Fibroblast of pulmonary artery (primary cell): ENCODE measurements at places on chromosomes 1 and 21.
A peak's percentile ranks its signal among the peaks of the same experiment; 100 is the strongest.

GRCh38 chr1:97685360-97685759 is 235.5 kb downstream of the DPYD start:
- DNase-seq, result no peak

- no peak for DNase-seq
Observed at GRCh38 chr1:2859881-2860430, 58.5 kb upstream of the TTC34 start.

- DNase-seq, result no peak
Observed at GRCh38 chr21:34126269-34126668, 52.9 kb downstream of the MRPS6 start.

- no peak for DNase-seq
Observed at GRCh38 chr1:153220606-153221303, 3.4 kb downstream of the PRR9 start.

GRCh38 chr1:235858766-235859165 is 7.9 kb downstream of the LYST start:
- DNase-seq, result no peak

- no peak for DNase-seq
Observed at GRCh38 chr1:212256369-212256768, 28.8 kb upstream of the PPP2R5A start.

DNA sequence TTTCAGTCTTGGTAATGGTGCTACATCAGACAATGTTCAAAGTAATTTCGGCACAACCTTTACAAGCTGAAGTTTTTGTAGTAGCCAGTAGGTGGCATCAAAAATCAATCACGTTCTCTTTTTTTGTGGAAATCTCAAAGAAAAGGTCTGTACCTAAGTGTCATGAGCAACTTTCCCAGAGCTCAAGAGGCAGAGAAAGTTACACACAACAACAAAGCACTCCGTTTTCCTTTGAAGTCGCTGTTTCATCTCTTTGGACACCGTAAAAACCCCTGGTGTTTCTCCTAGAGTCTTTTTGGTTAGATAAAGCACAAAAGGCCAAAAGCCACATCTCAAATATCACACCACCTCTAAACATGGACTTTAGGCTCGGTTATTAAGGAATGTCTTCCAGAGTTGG is 131.6 kb downstream of the LHX8 start:
- peak; percentile 66 for DNase-seq

DNA sequence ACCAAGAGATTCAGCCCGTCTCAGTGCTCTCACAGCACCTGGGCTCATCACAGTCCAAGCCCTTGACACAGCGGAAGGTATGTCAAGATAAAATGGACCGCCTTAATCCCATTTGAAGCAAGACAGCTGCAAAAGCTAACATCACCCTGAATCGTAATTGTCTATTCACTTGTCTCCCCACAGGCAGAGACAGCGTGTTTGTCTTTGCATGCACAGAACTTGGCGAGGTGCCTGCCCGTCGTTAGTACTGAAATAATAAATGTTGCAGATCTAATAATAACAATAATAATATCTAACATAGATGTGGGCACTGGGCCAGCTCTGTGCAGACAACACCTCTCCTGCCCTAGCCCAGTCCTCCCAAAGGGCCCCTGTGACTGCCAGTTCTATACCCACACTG is 271.7 kb downstream of the NPHP4 start:
- no peak for DNase-seq

DNA sequence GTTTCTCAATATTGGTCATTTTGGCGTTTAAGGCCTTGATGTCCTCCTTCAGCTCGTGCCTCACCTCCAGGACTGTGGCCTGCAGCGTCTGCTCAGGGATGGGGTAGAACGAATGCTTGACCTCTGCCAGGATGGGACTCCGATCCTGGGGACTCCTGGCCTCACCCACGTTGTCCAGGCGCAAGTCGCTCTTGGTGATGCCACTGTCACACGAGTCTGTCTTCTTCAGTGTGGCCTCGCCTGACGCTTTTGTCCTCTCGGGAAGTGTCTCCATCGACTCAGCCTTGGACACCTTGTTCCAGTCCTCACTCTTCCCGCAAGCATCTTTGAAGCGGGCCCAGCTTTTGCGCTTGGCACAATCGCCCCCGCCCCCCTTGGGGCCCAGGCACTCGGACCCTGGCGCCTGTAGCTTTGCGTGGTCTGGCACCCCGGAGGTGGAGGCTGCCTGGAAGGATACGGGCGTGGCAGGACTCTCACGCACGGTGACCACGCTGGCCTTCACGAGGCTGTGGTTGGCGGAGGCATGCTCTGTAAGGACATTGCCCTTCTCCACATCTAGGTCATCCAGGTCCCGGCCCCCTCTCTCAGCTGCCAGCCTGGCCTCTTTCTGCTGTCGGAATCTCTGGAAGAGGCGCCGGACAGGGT is 354.8 kb downstream of the HHAT start:
- DNase-seq, result no peak

GRCh38 chr1:163813251-163813650 is 491.5 kb downstream of the NUF2 start:
- DNase-seq, result no peak

GRCh38 chr1:184866991-184867788 is 107.1 kb downstream of the NIBAN1 start:
- DNase-seq, result peak; percentile 98

DNA sequence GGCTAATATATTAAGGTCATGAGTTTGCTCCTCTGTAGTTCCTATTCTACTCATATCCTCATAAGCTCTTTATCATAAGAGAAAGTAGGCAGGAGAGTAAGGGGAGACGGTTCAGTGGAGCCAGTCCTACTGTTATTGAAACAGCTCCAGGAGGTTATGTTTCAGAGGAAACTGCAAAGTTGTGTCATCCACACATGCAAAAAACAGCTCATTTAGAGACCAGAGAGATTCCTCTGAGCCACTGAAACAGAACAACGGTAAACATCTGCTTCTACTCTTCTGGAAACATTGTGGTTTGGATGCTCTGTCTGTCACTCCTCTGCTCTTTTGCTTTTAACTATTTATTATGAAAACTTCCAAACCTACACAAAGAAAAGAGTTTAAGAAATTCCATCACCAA is 66.3 kb upstream of the PPP2R5A start:
- DNase-seq, result peak; percentile 54

- no peak for DNase-seq
Observed at GRCh38 chr1:50328552-50328951, 94.7 kb downstream of the DMRTA2 start.

DNA sequence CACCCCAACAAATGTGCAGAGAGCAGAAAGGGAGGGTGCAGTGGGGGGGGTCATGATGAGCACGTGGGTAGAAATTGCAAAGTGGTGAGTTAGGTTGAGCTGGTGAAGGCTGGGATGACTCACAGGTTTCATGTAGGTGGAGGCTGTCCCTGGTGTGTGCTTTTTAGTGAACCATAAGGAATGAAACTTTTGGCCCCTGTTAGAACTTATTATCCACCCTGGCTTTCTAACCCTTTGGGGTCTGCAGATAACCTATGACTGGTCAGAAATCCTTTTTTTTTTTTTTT is 46.9 kb downstream of the DOP1B start:
- DNase-seq, result peak; percentile 74

DNA sequence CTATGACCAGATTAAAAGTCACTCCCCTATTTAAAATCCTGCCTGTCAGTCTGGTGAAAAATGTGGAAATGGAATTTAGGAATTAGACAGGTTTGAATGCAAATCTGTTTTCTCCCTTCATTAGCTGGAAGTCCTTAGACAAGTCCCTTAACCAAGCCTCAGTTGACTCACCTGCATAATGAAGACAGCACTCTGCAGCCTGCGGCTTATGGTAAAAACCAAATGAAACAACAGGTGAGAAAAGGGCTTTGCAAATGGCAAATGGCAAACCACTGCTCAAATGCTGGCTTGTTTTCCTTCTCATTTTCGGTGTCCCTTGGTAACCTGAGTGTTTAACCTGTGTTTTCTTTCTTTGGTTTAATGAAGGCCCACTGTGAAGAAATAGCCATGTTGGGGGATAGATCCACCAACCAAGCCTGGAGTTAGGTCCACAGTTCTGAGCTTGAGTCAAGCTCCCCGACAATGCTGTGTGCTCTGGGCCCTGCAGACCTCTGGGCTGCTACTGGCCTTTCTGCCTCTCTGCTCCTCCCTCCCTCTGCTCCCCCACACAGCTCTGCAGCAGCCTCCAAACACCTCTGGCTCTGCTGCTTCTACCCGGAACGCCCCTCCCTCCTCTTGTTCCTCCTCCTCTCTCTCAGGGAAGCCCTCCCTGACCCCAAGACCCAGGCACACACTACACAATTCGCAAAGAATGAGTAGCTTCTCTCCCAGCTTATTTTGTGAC is 641.8 kb downstream of the MATN1 start:
- DNase-seq, result no peak

DNA sequence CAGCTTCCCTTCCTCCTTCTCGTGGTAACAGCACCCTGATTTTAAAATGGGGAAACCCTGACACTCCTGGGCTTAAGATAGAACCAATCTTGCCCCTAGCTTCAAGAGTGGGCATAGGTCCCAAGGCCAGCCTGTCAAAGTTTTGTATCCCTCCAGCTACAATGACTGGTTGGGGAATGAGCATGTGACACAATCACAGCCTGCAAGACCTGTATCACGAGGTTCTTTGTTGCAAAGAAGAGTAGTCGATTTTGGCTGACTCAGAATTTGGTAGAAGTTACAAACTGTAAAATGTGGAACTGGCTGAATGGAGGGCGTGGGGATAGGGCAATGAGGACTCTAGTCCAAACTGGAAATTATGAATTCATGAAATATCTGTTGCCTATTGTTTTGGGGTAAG is 18.7 kb downstream of the CTSK start:
- DNase-seq, result no peak

DNA sequence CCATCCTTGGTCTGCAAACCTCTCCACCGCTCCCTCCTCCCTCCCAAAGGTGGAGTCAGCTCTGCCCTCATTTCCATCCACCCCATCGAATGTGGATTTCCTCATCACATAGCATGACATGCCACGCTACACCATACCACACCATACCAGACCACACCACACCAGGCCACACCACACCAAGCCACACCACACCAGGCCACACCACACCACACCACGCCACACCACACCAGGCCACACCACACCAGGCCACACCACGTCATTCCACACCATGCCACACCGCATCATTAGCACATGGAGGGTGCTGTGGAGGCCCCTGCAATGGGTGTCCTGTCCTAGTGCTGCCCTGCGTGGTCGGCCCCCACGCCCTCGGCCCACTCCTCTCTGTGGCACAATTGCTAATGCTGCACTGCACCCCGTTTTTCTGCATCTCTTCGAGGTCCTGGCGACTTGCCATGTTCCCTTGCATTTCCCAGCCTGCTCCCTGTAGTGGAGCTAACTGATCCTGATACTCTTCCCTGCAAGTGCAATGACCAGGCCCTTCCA is 11.3 kb downstream of the DFFB start:
- no peak for DNase-seq

GRCh38 chr1:67611846-67612245 is 73.2 kb upstream of the GADD45A start:
- DNase-seq, result no peak

DNA sequence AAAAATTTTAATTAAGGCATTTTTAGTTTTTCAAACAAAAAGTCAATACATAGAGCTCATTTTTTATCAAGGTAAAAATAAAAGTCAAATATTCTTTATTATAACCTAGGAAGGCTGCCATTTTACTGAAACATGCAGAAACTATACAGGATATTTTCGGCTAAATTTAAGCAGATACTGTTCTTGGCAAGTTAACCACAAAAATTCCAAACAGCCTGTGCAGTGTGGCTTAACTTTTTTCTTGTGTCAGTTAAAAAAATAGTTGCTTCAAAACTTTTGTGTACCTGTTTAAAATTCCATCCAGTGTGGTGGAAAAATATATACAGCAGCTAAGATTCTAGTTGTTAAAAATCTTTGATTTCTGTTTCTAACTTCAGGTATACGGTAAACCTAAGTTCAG is 135.0 kb downstream of the ATP5PO start:
- DNase-seq, result peak; percentile 40

DNA sequence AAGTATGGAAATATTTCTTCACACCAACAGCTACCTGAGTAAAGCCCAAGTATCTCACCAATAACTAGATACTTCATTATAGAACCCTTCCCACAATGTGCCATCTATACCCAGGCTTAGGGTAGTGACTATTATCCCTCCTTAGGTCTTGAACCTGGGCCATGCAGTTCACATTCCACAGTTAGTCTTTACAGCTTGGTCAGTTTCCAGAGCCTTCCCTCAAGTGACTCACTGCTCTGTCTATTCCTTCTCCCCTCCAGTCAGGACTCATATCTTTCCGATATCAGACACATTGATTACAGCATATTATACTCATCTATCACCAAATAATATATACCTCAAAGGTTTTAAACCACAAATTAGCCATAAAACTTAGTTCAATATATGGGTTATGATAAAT is 23.6 kb downstream of the VAMP4 start:
- DNase-seq, result no peak

GRCh38 chr1:198794498-198794897 is 155.7 kb downstream of the PTPRC start:
- DNase-seq, result peak; percentile 75

GRCh38 chr1:177959811-177960515 is 9.9 kb downstream of the SEC16B start:
- peak; percentile 65 for DNase-seq

DNA sequence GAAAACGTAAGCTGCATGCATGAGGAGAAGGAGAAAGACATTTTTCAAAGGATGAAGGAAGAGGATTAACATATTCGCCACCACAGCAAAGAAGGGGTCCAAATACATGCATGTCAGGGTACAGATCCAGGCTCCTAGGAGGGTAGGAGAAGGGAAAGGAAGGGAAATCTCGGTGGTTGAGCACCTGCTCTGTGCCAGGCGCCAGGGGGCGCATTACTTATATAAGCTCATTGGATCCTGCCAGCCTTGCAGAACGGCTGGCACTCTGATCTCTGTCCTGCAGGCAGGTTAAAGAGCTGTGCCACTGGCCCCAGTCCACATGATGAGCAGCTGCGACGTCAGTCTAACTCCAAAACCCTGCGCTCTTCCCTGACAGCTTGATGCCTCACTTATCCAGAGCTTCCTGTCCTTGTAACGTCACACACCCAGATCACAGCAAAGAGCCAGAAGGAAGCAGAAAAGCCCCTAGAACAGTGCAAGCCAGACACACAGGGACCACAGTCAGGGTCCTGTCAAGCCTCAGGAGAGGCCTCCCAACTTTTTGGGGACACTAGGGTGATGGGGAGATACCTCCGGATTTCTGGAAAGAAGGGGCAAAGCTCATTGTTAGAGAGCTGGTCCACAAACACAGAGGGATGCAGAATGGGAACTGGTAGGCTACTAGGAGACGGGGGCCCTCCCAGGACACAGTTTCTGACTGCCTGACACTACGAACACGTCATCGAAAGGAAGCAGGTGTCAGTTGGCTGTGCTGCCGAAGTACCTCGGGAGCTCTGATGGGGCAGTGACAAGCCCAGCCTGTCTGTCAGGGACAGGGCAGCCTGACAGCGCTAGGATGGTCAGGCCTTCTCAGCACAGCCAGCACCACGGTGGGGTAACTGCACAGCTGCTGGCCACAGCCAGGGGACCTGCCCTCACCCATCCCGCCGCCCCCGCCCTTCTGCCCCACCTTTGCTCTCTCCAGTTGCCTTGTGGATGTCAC is 99.1 kb downstream of the BEND5 start:
- peak; percentile 55 for DNase-seq

DNA sequence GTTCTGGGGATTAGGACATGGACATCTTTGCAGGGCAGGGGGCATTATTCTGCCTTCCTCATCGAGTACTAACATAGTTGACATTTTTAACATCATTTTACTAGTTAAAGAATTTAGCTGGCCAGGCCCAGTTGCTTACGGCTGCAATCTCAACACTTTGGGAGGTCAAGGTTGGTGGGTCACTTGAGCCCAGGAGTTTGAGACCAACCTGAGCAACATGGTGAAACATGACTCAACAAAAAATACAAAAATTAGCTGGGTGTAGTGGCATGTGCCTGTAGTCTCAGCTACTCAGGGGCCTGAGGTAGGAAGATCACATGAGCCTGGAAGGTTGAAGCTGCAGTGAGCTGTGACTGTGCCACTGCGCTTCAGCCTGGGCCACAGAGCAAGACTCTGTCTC is 29.8 kb upstream of the THEM4 start:
- DNase-seq, result no peak
